ENCODE measurements at places on chromosomes 3 and 15.
A peak's percentile ranks its signal among the peaks of the same experiment; 100 is the strongest.

DNA sequence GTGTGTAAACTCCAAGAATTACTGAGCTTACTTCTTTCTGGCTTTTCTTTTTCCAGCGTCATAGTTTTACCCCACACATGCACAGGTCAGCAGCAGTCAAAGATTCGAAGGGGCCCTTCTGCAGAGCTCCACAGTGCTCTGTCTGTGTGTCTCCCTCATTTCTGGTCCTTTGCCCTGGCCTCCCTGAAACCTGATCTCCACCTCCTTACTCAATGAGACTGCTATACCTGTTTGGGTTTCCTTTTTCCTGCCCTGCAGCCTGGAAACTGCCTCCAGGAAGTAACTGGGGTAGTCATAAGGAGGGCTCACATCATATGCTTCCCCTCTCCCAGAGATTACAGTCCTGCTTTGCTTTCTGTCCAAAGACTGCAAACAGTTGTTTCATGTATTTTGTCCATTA, 82.8 kb upstream of the TNIK start:
- no peak for DNase-seq

DNA sequence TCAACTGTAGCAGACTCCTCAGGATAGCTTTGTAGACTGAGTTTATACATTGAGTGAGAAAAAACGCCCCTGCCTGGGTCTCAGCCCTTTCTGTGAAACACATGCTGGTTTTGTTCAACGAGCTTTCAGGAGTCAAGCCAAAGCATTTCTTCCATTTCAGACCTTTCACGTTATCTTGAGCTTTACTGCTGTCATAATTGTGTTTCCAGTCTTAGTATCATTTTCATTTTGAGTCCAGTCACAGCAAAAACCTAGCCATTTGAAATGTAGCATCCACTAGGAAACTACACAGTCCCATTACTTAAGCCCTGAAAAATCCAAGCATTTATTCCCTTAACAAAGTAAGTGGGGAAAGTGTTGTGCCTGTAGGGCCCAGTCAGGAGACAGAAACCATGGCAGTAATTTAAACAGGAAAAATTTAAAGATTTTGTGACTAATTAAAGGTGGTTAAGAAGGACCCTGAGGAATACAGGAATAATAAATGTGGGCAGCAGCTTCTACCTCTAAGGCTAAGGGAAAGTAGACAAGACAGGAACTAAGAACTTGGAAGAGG, 110.1 kb upstream of the ABHD17C start:
- no peak for DNase-seq

- DNase-seq: no peak
Observed at GRCh38 chr15:90414408-90415028, 26.5 kb downstream of the IQGAP1 start.

GRCh38 chr3:154904328-154904727, 175.8 kb upstream of the MME start:
- no peak for DNase-seq

DNA sequence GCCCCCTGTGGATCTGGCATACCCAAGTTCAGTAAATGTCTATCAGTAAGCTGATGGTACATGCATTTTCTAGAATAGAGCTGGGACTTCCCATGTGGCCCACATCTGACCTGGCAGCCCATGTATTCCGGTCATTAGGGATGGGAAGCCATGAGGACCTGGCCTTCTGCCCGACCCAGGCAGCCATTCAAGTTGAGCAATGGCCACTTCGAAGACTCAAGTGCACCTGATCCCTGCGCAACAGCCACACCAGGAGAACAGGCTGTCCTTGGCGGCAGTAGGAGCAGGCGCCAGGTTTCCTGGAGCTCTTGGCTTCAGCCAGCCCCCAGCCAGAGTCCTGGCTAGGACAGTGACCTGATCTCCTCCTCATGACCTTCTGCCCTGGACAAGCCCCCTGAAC, 14.6 kb downstream of the HEMK1 start:
- DNase-seq: no peak

- DNase-seq: no peak
Observed at GRCh38 chr15:52018244-52018643, 775 bp upstream of the MAPK6 start.

GRCh38 chr3:9316881-9317361, 45.9 kb upstream of the THUMPD3 start:
- no peak for DNase-seq

GRCh38 chr3:173709026-173709425, 311.5 kb downstream of the NLGN1 start:
- no peak for DNase-seq

GRCh38 chr3:168926426-168926825, 737.1 kb downstream of the MECOM start:
- no peak for DNase-seq

GRCh38 chr3:111045564-111045963, 26.1 kb upstream of the NECTIN3 start:
- DNase-seq: no peak

DNA sequence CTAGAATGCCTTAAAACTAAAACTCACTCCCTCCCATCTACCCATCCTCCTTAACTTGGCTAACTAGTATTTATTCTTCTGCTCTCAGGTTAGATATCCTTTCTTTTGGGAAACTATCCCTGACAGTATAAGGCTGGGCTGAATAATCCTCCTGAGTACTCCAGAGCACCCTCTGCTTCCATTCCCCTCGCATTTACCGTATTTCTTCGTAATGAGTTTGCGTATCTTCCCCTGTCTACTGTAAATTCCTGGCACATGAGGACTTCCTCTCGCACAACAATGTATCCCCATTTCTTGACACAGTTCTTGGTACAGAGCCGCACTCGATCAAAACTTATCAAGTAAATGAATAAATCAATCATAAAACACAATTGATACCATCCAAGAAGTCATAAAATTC, 82.9 kb upstream of the AKAP13 start:
- DNase-seq: no peak

GRCh38 chr15:86659724-86660411, 580.2 kb downstream of the AGBL1 start:
- no peak for DNase-seq

- no peak for DNase-seq
Observed at GRCh38 chr3:153252963-153253362, 90.9 kb downstream of the RAP2B start.

DNA sequence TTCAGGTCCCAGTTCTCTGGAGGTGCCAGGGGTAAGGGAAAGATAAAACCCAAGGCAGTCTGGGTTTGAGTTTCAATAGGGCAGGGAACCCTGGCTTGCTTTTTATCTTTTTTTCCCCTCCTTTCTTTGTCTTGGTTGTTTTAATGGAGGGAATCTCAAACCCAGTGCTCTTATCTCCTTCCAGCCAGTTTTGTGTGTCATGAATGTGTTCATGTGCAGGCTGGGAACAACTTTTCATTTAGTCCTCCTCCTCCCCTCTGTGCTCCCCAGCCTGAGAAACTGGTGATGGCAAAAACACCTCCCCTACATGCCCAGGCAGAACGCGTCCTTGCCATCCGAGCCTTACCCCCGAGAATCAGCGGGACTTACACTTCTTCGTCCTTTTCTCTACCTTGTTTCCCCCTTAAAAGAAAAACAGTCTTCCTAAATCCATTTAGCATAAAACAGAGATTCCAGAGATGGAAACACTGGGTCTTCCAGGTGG, 10.9 kb downstream of the SEMA3G start:
- DNase-seq: no peak

- DNase-seq: no peak
Observed at GRCh38 chr3:11775493-11775892, 71.2 kb downstream of the TAMM41 start.

DNA sequence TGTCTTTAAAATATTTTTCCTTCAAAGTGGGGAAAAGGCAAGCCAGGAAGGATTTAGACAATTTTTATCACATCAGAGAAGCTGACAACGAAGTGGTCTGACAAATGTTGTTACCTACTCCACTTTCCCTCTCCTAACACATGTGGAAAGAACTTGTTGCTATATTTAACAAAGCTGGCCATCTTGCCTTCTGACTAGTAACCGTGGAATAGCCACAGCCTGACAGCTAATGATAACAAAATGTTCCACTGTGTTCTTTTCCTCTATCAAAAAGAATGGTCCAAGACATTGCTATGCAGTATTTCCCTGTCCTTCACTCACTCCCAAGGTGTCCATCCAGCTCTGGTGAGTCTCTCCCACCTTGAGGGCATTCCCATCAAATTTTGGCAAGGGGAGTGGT, 481.4 kb upstream of the THBS1 start:
- DNase-seq: no peak

- DNase-seq: no peak
Observed at GRCh38 chr3:15348246-15348645, 15.9 kb upstream of the SH3BP5 start.

- peak; percentile 20 for DNase-seq
Observed at GRCh38 chr3:129651435-129652202, 45.1 kb upstream of the PLXND1 start.

DNA sequence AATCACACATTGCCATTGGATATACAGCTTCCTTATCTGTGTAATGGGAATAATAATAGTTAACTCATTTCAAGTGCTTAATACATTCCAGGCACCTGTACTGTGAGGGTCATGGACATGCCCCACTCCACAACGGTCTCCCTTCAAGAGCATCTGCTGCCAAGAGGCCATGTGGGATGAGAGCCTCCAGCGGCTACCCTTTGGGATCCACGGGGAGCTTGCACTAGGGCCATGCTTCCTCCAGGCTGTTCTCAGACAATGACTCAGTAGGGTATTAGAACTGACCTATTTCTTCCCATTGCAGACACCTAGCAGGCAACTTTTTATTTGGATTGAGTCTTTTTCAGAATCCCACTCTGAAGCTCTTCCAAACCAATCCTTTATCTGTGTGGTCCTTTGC, 1078.9 kb downstream of the TUSC7 start:
- no peak for DNase-seq

GRCh38 chr3:43217206-43217605, 69.1 kb upstream of the SNRK start:
- no peak for DNase-seq

GRCh38 chr15:87557881-87558280, 698.7 kb downstream of the NTRK3 start:
- DNase-seq: no peak

- no peak for DNase-seq
Observed at GRCh38 chr3:58178528-58179234, 32.1 kb downstream of the DNASE1L3 start.

- DNase-seq: no peak
Observed at GRCh38 chr3:125443923-125444322, 68.8 kb upstream of the ZNF148 start.

DNA sequence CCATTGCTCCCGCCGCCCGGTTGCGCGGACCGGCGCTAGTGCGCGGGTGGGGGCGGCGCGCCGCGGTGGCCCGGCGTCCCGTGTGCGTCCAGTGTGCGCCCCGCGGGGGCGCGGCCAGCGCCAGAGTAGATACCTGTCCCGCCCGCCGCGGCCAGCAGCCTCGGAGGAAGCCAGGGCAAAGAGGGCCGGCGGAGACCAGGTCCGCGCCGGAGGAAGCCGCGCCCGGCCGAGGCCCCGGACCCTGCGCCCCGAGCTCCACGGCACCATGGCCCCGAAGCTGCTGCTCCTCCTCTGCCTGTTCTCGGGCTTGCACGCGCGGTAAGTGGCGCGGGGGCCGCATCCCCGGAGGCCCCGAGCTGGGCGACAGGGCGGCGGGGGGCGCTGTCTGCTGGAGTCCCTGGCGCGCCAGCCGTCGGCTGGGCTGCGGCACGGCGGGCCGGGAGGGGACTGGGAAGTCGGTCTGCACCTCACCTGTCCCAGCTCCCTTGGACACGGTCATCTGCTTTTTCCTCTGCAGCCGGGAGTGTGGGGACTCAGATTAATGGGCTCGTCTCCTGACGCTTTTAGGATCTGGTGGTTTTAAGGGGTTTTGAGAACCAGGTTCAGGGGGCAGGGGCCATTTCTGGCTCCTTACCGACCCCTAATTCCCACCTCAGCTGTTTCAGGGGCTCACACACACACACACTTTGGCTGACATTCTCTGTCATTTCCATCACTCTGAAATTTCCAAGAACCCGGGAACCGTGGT, 464 bp downstream of the GABRG3 start:
- DNase-seq: no peak

DNA sequence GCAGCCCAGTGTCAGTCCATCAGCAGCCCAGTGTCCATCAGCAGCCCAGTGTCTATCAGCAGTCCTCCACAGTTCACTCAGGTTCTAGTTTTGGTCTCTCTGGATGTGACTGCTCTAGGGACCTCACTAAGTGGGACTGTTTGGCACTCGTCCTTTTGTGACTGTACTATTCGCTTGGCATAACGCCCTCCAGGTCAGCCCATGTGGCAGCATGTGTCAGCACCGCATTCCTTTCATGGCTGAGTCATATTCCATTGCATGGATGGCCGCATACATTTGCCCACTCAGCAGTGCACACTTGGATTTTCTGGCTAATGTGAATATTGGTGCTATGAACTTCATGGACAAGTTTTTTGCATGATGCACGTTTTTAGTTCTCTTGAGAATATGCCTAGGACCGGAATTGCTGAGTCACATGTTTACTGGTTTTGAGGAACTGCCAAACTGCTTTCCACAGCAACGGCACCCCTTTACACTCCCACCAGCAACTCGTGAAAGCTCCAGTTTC, 16.4 kb downstream of the CHST13 start:
- DNase-seq: no peak

GRCh38 chr3:137121704-137122314, 164.0 kb downstream of the IL20RB start:
- peak; percentile 60 for DNase-seq

DNA sequence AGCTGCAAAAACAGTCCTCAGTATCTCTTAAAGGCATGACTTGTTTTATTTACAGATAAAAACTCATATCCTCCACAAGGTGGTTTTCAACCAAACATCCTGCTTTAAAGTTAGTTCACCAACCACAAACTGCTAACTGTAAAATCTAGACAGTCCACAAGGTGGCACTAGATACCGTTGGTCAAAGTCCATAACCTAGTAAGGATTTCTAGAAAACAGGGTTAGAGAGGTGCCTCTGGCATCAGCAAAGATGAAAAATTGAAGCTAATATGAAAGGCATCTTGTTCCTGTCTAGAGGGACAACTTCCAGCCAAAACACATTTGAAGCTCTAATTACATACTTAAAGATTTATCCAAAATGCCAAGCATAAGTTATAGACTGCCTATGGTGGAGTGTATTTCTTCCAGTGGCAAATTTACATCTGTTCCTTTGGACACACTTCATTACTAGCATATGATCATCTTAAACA, 56.0 kb downstream of the ZMAT3 start:
- no peak for DNase-seq

DNA sequence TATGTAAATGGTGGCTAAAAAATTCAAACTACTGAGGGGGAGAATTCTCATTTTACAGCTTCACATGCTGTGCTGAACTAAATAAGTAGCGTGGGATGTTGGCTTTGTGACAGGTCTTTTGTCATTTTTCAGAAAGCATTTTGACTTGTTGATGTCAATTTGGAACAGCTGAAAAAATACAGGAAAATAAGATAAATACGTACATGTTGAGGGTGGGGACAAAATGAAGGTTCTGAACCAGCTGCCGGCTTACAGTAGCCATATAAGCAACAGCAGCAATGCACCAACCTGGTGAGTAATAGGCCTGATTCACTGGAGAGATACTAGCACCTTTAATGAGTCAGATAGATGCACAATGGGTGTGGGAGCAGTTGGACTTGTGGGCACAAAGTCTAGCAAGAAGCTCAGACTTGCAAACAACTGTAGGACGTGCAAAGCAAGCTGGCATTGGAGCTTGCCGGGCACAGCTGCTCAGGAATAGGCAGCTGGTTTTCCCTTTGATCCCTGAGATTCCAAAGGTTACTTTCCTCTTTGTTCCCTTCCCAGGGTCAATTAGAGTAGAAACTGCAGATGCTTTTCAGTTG, 12.9 kb downstream of the B3GNT5 start:
- no peak for DNase-seq

- DNase-seq: no peak
Observed at GRCh38 chr3:55285156-55285555, 201.9 kb downstream of the WNT5A start.

Data from NCI-H524 treated with DMSO at 0.1 percent for 48 hours (cell line).